ENCODE measurements at places on chromosomes 7 and 10.

- no peak overlapping the region for H3K27ac ChIP-seq
- no peak overlapping the region for H3K4me3 ChIP-seq
- H3K36me3 ChIP-seq = no peaks in the 10 kb centered on the region
- no peaks in the 10 kb centered on the region for H3K27me3 ChIP-seq
- DNase-seq = peak; percentile 70
- H3K4me1 ChIP-seq = peaks cover 6% of the 10 kb centered on the region
Measured at GRCh38 chr7:25069900-25070443, 55.1 kb downstream of the CYCS start.

DNA sequence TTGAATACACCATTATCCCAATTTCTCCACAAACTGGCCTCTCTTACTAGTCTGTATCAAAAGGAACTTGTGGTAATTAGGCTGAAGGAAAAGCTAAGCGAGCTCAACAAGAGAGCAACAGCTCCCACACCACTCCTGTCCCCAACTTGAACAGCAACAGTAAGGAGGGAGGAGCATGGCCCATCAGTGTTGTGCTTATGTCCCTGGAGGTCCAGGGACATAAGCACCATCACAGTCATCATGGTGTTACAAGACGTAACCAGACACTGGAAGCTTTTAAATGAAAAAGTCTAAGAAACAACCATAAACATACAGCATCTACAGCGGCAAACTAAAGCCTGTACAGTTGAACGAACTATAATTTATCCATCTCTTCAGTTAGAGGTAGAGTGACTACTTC lies 989 bp downstream of the ERLIN1 start:
- peak; percentile 46 for DNase-seq
- peaks cover 48% of the 10 kb centered on the region for H3K4me1 ChIP-seq
- H3K27me3 ChIP-seq = no peaks in the 10 kb centered on the region
- H3K4me3 ChIP-seq = peak overlapping the region; percentile 86

- no peaks in the 10 kb centered on the region for H3K27me3 ChIP-seq
- H3K36me3 ChIP-seq = no peaks in the 10 kb centered on the region
- no peak overlapping the region for H3K27ac ChIP-seq
Measured at GRCh38 chr7:40346554-40346953, 211.7 kb downstream of the SUGCT start.

- no peak overlapping the region for H3K4me3 ChIP-seq
- H3K4me1 ChIP-seq = no peaks in the 10 kb centered on the region
- H3K27ac ChIP-seq = no peak overlapping the region
- H3K27me3 ChIP-seq = no peaks in the 10 kb centered on the region
- H3K36me3 ChIP-seq = no peaks in the 10 kb centered on the region
Measured at GRCh38 chr10:59036311-59037017, 140.0 kb upstream of the PHYHIPL start.

- no peaks in the 10 kb centered on the region for H3K4me1 ChIP-seq
- H3K36me3 ChIP-seq = no peaks in the 10 kb centered on the region
- peaks cover 3% of the 10 kb centered on the region for H3K27me3 ChIP-seq
- H3K27ac ChIP-seq = no peak overlapping the region
- H3K4me3 ChIP-seq = no peak overlapping the region
Measured at GRCh38 chr10:78470267-78471103, 436.8 kb downstream of the RPS24 start.

DNA sequence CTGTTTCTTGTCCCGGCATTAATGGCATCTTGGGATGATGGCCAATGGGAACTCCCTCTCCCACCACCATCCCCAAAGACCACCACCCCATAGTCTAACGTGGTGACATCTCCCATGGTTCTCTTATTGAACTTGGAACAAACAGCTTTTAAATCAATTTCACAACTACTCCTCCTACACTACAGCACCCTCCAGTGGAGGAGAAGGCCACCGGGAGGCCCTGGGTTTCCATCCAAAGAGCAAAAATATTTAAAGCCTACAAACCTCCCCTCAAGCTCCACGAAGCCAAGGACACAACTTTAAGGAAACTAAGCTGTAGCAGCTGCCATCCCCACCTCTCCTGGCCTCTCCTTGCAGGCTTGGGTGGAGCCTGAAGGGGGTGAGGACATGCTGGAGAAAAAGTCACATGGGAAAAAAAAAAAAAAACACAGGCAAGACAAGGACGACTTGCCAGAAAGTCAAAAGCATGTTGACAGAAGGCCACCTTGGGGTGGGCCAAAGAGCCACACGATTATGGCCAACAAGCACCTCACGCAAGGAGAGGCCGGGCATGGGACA lies 94.0 kb upstream of the LANCL2 start:
- H3K36me3 ChIP-seq = no peaks in the 10 kb centered on the region
- H3K4me3 ChIP-seq = no peak overlapping the region
- H3K27me3 ChIP-seq = peaks cover 16% of the 10 kb centered on the region
- no peak overlapping the region for H3K27ac ChIP-seq

GRCh38 chr7:116574025-116574822 lies 49.4 kb downstream of the CAV1 start:
- no peak overlapping the region for H3K27ac ChIP-seq
- no peak for DNase-seq
- no peaks in the 10 kb centered on the region for H3K36me3 ChIP-seq
- H3K4me1 ChIP-seq = no peaks in the 10 kb centered on the region
- peaks cover 8% of the 10 kb centered on the region for H3K27me3 ChIP-seq

DNA sequence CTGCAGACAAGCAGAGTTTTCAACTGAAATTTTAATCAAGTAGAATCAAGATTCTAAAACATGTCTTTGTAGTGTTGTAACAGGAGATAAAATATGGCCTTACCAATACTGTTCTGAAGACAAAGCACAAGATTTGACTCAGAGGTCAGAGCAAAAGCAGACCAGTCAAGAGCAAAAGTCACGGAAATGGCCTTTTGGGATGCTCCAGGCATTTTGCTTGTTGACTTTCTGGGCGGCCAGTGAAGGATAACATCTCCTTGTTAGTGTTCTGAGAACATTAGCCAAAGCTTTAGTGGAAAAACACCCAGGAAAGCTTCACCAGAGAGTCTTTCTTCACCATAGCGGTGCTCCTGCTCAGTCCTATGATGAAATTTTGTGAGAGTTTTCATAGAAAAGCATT lies 590.6 kb downstream of the ARL4A start:
- H3K27me3 ChIP-seq = no peaks in the 10 kb centered on the region
- H3K4me1 ChIP-seq = no peaks in the 10 kb centered on the region
- H3K36me3 ChIP-seq = no peaks in the 10 kb centered on the region
- no peak overlapping the region for H3K27ac ChIP-seq
- no peak for DNase-seq
- no peak overlapping the region for H3K4me3 ChIP-seq

DNA sequence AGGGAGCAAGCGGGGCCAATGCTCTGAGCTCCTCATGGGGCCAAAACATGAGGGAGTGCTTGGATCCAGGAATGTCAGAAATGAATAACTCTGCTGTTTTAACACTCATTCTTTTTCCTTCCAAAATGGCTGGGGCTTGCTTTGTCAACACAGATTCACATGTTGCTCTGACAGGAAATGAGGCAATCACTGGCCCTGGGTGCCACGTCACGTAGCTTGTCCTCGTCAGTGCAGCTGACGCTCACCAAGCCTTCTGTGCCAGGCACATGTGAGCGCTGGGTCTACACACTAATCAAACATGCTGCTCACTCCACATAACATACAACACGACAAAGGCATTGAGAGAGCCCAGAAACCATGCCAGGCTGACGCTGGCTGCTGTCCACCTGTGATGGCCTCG lies 198.9 kb downstream of the WDR37 start:
- no peak overlapping the region for H3K27ac ChIP-seq
- DNase-seq = no peak
- no peak overlapping the region for H3K4me3 ChIP-seq
- H3K36me3 ChIP-seq = no peaks in the 10 kb centered on the region

DNA sequence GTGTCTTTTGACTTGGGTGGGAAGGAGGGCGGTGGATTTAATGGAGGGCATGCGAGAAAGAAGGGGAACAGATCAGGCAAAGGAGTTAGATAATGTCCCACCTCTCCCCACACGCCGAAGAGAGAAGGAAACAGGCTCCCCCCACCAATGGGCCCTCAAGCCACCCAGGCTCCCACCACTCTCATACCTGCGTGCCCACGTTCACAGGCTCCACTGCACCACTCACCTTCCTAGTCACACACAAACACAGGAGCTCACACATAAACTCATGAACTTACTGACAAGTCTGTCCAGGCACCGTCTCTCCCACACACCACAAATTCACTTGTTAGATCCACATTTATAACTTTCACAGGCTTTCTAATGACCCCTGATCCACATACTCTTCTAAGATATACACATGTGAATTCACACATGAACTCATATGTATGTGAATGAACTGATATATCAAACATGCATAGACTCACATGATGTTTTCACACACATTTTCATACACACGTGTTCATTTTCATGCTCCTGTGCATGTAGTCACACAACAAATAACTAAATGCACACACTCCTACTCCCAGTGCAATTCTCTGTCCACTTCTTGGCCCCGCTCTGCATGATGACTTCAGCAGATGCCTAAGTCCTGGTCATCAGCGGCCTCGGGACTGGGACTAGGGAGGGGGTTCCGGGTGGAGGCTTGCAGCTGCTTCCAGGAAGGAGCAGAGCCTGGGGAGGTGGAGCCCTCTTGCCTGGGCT lies 1.5 kb downstream of the LZTS2 start:
- no peak overlapping the region for H3K4me3 ChIP-seq
- peaks cover 36% of the 10 kb centered on the region for H3K4me1 ChIP-seq
- no peaks in the 10 kb centered on the region for H3K27me3 ChIP-seq
- peaks cover 10% of the 10 kb centered on the region for H3K36me3 ChIP-seq
- DNase-seq = no peak
- H3K27ac ChIP-seq = no peak overlapping the region

DNA sequence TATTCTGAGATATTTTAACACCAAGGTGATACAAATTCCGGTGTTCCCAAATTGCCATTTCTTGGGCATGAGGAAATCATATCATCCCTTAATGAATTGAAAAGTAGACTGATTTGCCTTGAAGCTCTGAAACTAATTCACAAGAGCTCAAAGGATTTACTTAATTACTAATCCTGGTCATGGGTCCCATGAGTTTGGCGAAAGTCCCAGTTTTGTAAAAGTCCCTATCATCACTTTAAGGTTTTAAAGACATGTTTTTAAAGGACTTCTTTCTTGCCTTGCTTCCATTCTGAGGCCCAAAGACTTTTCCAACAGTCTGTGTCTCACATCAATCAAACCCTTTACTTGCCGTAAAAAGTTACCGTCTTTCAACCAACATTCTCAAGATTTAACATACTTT lies 377.9 kb downstream of the DNAJB9 start:
- DNase-seq = no peak
- H3K36me3 ChIP-seq = no peaks in the 10 kb centered on the region
- H3K27me3 ChIP-seq = no peaks in the 10 kb centered on the region
- H3K4me3 ChIP-seq = no peak overlapping the region
- no peak overlapping the region for H3K27ac ChIP-seq
- H3K4me1 ChIP-seq = no peaks in the 10 kb centered on the region

DNA sequence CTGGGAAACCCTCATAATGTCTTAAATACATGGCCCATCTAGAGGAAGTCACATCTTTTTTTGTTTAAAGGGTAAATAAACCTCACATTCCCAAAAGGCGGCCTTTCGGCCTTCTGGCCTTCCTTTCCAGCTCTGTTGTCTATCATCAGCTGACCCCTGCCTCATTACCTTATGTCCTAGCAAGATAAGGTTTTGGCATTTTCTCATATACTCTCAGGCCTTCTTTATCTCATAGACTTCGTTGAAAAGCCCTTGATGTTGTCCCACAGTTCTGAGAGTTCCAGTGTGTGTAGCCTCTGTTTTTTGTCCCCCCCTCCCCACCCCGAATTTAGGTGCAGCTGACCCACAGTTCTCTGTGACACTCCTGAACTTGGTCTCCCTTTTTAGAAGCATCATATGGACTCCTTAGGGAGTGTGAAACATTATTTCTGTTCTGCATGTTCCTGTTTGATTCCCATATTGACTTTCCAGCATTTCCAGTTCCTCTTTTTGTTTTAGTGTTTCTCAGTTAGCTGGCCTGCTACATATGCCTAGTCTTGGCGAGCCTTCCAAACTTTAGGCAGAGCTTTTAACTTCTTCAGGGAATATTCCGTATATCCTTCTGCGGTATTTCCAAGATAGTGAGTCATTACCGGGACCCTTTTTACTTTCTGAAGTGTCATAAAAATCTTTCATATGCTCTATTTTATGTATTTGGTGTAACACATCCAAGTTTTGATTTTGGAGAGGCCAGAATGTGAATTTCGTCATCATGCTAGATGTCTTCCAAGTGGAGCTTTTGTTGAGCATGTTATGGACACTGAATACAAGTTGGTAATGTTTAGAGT lies 138.5 kb downstream of the LRRC4 start:
- H3K27ac ChIP-seq = no peak overlapping the region
- no peak for DNase-seq
- H3K4me1 ChIP-seq = no peaks in the 10 kb centered on the region
- no peak overlapping the region for H3K4me3 ChIP-seq

DNA sequence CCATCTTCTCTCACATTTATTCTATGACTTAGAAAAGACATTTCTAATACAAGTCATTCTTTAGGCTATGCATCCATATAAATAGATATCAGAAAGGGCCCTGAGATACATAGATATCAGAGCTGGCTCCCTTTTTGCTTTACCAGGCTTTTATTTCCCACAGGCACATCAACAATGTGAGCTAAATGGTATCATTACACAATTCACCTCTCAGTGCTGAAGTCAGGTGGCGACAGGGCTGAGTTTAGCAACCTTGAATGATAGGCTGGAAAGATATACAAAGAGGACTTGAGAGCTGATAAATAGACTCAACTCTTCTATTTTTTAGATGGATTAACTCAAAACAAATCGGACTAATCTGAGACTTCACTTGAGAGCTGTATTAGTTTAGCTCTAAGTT lies 189.2 kb upstream of the COL1A2 start:
- no peak for DNase-seq
- H3K36me3 ChIP-seq = no peaks in the 10 kb centered on the region
- no peaks in the 10 kb centered on the region for H3K27me3 ChIP-seq
- H3K4me3 ChIP-seq = no peak overlapping the region
- H3K27ac ChIP-seq = no peak overlapping the region

- H3K27me3 ChIP-seq = no peaks in the 10 kb centered on the region
- H3K27ac ChIP-seq = peak overlapping the region; percentile 98
- H3K4me1 ChIP-seq = peaks cover 100% of the 10 kb centered on the region
Measured at GRCh38 chr7:50335795-50336754, 31.6 kb downstream of the IKZF1 start.

DNA sequence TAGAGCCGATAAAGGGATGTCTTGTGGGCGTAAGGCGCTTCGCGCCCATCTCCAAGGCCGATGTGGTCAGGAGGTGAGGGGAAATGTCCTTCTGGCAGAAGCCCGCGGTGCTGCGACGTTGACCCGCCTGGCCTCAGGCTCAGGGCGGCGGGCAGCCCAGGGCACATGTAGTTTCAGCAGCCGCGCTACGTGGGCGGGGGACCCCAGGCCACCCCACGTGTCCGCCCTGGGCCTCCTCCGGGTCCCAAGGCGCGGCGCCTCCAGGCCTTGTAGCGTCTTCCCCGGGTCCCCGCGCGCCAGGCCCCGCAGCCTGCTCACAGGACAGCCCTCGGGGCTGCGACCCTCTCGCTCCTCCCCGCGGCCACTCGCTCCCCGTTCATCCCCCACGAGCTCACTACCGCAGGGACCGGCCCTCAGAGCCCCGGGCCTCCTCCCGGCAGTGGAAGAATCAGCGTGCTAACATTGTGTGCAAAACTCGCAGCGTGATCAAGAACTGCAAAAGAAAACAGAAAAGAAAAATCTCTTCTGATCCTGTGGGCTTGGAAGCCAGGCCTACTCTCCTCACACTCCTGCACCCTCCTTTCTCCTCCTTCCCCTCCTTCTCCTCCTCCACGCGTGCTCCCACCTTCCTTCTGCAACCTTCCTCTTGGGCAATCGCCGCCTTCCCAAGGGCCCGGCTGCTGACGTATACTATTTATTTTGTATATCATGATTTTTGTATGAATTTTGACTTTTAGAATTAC lies 4.4 kb upstream of the TBX20 start:
- no peaks in the 10 kb centered on the region for H3K36me3 ChIP-seq
- H3K4me3 ChIP-seq = no peak overlapping the region
- no peak for DNase-seq
- H3K27ac ChIP-seq = no peak overlapping the region
- no peaks in the 10 kb centered on the region for H3K4me1 ChIP-seq
